ENCODE measurements at places on chromosomes 2 and 18.

DNA sequence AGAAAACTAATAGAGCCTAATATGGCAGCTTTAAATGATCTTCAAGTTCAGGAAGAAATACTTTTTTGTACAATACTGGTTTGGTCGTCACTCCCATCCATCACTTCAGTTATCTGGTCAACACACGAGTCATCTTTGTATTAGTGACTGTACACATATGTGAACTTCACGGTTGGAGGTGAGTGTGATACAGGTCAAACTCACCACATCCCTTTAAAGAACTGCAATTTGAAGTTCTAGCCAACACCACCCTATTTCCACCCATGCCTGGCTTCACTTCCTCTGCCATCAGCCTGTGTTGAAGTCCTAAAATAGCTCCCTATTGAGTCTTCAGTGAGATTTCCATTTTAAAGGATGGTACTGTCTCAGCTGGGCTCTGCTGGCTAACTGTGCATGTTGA, 361.9 kb downstream of the TXNL1 start:
- DNase-seq: no peak

DNA sequence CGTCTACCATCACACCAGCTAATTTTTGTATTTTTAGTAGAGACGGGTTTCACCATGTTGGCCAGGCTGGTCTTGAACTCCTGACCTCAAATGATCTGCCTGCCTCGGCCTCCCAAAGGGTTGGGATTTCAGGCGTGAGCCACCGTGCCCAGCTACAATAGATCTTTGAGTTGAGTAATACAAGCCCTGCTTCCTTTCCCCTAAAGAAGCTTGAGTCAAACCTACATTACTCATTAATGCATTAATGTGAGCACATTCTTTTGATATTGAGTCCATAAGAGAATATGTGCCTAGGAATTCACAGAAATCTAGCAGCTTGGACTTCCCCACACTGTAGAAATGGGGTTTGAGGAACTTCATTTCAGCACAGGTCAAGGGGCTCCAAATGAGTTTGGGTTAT, 39.6 kb downstream of the PSMG2 start:
- DNase-seq: no peak

DNA sequence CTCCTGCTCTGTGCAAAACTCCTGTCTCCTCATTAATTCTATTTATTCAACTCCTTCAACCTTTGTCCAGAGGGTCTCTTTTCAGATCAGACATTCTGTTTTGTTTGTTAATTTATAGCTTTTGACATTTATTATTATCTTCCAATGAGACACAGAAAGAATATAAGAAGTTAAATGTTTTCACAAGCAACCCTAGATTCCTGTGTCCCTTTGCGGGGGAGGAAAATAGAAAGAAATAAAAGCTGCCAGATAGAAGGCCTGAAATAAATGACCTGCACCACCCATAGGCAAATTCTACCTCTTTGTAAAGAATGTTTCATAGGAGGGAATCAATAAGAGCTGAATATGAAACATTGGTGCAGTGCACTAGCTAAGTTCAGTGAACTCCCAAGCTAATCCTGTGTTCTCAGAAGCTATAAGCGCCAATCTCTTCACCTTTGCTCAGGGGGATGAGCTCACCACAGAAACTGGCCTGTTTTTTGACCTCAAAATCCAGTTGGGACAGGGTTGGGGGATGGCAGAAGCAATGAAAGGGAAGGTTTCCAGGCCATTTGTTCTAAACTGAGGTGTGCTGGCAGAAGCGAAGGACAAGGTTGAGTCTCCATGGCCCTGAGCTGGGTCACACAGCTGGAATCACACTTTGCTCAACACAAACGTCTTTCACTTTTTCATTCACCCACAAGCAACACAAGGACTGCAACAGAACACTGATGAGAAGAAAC, 258.6 kb downstream of the NRXN1 start:
- no peak for DNase-seq

- DNase-seq: no peak
Measured at GRCh38 chr2:152418688-152419087, 83.7 kb downstream of the FMNL2 start.

DNA sequence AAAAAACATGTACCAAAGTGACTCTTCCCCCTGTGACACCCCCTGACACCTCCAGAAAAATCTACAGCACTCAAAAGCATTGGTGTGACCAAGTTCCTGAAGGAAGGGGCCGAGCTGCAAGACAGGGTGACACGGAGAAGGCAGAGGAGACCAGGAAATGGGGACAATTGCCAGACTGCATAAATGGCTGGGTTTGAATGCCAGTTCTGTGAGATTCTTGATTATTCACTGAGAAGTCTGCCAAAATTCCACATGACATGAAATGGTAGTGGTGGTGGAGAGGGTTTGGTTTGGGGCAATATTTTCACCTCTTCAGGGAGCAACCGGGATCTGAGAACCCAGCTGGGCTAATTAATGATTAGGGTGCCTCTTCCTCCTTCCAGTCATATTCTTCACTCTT, 178.5 kb downstream of the ARL4C start:
- DNase-seq: no peak

DNA sequence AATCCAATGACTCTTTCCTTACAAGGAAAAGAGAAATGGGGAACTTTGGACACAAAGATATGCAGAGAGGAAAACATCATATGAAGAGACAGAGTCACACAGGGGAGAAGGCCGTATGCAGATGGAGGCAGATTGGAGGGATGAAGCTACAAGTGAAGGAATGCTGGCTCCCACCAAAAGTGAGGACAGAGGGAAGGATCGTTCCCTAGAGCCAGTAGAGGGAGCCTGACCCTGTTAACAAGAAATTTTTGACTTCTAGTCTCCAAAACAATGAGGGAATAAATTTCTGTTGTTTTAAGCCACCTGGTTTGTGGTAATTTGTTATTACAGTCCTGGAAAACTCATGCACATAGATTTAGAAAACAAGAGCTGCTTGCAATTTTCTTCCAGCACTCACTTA, 169.3 kb downstream of the PMAIP1 start:
- no peak for DNase-seq

DNA sequence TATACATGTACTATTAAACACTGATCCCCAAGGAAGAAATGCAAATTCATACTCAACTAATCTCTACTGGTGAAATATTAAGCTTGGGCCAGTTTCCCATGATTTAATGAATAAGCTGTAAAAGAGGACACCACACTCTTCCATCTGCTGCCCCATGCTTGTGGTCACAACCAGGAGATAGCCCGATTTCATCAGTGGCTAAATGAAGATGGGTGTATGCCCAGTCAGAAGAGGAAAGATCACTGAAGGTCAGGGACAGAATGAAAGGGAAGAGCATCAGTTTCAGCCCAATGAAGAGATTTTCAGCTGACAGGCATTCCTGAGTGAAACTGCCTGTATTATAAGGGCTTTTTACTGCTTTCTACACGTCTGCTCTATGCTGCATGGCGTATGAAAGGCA, 103.5 kb downstream of the KCNS3 start:
- no peak for DNase-seq

GRCh38 chr18:46761059-46761769, 4.4 kb upstream of the ST8SIA5 start:
- DNase-seq: no peak

DNA sequence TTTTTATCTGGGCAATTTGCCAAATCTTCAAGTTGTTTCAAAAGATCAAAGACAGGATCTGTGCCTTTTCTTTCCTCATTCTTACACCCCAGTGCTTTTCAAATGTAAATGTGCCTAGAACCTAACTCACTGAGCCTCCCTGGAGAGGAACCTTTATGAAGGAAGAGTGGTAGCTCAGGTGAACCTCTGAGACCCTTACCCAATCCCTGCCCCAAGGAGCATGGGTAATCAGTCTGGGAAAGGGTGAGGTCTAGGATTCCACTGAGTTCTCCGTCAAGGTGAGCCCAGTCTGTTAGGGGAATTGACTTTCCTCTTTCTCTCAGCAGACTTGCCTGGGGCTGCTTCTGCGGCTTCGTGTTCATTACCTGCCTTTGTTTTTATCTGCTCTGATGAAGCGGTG, 88.1 kb upstream of the MAP4K4 start:
- no peak for DNase-seq

GRCh38 chr2:83742117-83742782, 716.8 kb downstream of the SUCLG1 start:
- no peak for DNase-seq

GRCh38 chr2:88136817-88137216, 9.0 kb upstream of the FABP1 start:
- no peak for DNase-seq

DNA sequence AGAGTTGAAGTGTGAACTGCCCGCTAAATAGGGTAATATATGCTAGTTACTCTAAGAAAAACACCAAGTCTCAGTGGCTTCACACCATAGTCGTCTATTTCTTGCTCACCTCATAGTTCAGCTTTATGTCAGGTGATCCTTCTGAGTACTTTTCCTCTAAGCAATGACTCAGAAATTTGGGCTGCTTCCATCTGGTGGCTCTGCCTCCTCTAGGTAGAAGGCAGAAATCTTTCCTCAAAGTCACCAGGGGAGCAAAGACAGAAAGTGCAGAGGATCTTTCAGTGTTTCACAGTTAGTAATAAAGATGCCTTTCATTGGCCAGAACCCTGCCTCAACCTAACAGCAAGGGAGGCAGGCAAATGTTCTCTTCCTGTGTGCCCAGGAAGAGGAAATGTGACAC, 17.3 kb downstream of the CDH20 start:
- DNase-seq: no peak

- DNase-seq: no peak
Measured at GRCh38 chr2:16513626-16514025, 152.0 kb downstream of the CYRIA start.

DNA sequence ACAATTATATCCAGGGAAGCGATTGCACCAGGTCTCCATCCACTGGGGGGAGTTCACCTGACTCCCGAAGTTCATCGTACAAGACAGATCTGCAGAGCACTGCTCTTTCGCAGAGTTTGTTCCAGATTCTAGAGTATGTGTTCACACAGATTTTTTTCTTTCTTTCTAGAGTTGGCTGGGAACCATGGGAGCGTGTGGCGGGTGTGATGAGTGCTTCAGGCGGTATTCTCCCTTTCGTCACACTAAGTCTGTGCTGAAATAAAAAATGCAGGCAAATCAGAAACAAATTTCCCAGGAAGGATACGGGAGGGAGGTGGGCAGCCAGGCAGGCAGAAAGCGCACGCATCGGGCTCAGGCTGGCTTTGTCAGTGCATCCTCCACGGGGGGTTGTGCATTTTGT, 129.8 kb upstream of the SOX11 start:
- DNase-seq: peak; percentile 28

DNA sequence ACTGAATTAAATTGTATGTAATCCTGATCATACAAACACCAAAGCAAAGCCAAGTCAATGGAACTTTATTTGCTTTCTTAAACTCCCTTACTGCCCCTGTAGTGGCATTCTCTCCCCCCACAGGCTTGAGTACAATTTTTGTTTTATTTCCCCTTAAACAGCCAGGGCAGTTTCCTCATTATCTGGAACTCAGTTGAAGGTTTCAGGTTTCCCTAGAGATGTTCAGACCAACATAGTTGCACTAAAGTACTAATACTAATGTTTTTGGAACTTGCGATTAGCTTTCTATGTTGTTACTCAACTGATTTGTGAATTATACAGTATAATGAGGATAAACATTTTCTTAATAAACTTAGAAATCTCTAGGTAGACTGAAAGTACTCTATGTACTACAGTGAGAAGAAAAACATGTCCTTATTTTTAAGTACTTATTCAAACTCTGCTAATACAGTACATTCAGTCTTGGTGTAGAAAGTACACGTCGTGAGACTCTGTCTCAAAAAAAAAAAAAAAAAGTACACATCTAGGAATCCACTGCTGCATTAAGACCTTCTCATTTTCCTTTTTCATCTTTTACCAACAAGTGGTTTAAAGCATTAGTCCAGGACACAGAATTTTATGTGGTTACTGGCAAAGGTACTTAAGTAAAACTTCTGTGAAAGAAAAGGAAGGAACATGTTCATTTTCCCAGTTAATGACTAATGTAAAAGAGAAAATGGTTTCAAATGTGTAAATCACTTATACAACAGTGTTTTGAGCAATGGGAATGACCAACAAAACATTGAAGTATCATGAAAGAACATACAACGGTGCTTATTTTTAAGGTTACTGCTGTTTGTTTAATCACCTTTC, 209.5 kb upstream of the SMAD7 start:
- no peak for DNase-seq

DNA sequence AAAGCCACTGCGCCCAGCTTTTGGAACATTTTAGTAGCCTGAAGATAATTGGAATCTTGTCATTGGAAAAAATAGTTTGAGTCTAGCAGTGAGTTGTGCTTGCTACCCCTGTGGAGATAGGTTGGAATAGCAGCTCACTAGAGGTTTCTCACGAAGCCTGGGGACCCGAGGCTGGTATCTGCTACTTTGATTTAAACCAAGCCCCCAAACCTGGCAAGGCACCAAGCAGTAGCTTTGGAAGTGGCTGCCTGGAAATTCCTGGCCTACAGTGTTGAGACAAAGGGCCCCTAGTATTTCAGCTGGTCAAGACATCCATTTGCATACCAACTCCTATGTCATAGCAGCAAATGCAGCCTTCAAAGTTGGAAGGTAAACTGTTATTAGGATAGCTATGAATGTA, 42.1 kb downstream of the NOP58 start:
- no peak for DNase-seq
